ENCODE measurements at places on chromosomes 16 and 17.

- H3K27ac ChIP-seq, result no peak overlapping the region
- no peak overlapping the region for H3K4me3 ChIP-seq
- no peaks in the 10 kb centered on the region for H3K36me3 ChIP-seq
- no peak for DNase-seq
- H3K27me3 ChIP-seq, result no peaks in the 10 kb centered on the region
- peaks cover 16% of the 10 kb centered on the region for H3K4me1 ChIP-seq
These were observed 84.6 kb downstream of the KANSL1 start for GRCh38 chr17:46108550-46109110.

DNA sequence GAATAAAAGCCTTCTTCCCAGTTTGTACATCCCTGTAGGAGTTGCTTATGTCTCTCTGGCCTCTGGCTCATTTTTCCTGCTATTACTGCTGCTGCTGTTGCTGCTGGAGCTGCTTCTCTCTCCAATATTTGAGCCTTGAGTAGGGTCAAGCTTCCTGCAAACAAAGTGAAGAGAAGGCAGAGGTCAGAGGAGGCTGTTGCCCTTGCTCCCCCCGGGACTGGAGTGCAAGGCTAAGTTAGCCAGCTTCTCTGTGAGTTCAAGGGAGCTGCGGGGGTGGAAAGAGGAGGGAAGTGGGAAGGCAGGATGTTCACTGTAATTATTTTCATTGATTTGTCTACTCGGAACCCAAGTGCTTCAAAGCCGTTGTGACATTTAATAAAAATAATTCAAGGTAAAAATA lies 77.0 kb upstream of the TMEM132E start:
- H3K4me3 ChIP-seq, result no peak overlapping the region
- H3K27me3 ChIP-seq, result no peaks in the 10 kb centered on the region
- H3K4me1 ChIP-seq, result no peaks in the 10 kb centered on the region
- no peaks in the 10 kb centered on the region for H3K36me3 ChIP-seq
- H3K27ac ChIP-seq, result no peak overlapping the region

- no peak overlapping the region for H3K4me3 ChIP-seq
- H3K27ac ChIP-seq, result no peak overlapping the region
- DNase-seq, result no peak
- no peaks in the 10 kb centered on the region for H3K4me1 ChIP-seq
- no peaks in the 10 kb centered on the region for H3K27me3 ChIP-seq
These were observed 432.6 kb downstream of the TOX3 start for GRCh38 chr16:52114379-52114778.

GRCh38 chr17:49928837-49929475 lies 40.0 kb upstream of the DLX4 start:
- H3K27me3 ChIP-seq, result no peaks in the 10 kb centered on the region
- H3K36me3 ChIP-seq, result no peaks in the 10 kb centered on the region
- H3K27ac ChIP-seq, result no peak overlapping the region

All from natural killer cell (primary cell).